T follicular helper cell (primary cell): ENCODE measurements at places on chromosomes 7 and 10.

GRCh38 chr10:63964406-63964805 is 443.2 kb downstream of the REEP3 start:
- no peak for DNase-seq

DNA sequence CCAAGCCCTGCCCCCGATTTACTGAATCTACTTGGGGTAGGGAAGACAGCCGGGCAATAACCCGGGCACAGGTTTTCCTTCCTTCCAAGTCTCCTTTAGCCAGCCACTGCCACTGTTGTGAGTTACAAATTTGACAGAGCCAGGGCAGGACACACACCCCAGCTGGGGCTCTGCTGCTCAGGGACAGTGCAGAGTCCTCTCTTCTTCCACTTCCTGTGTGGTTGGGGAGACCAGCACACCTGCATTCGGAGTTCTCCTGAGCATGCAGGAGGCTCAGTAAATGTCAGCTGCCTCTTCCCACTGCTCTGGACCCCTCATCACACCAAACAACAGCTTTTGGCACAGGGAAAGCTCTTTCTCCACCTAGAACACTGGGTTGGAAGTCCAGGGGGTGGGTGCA is 21.3 kb downstream of the CHST15 start:
- no peak for DNase-seq

GRCh38 chr10:4196183-4196582 is 411.2 kb upstream of the KLF6 start:
- DNase-seq, result no peak

DNA sequence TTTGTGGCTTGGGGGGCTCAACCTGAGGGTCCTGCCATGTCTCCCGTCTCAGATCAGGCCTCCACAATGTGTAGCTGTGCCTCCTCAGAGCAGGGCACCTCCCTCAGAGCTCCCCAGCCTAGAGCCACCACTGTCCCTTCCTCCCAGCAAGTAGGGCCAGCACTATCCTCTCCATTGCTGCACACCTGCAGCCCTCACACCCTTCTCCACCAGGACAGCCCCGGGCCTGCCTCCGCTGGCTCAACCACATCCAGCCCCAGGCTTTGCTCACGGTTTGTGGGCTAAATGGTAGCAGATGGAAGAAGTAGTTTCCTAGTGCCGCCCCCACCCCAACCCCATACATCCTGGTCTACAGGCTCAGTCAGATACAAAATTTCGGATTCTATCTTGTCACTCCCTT is 10.1 kb downstream of the NFKB2 start:
- no peak for DNase-seq

- no peak for DNase-seq
Measured at GRCh38 chr7:49333180-49333881, 409.0 kb downstream of the CDC14C start.

- no peak for DNase-seq
Measured at GRCh38 chr10:68211669-68212068, 20.2 kb downstream of the ATOH7 start.

DNA sequence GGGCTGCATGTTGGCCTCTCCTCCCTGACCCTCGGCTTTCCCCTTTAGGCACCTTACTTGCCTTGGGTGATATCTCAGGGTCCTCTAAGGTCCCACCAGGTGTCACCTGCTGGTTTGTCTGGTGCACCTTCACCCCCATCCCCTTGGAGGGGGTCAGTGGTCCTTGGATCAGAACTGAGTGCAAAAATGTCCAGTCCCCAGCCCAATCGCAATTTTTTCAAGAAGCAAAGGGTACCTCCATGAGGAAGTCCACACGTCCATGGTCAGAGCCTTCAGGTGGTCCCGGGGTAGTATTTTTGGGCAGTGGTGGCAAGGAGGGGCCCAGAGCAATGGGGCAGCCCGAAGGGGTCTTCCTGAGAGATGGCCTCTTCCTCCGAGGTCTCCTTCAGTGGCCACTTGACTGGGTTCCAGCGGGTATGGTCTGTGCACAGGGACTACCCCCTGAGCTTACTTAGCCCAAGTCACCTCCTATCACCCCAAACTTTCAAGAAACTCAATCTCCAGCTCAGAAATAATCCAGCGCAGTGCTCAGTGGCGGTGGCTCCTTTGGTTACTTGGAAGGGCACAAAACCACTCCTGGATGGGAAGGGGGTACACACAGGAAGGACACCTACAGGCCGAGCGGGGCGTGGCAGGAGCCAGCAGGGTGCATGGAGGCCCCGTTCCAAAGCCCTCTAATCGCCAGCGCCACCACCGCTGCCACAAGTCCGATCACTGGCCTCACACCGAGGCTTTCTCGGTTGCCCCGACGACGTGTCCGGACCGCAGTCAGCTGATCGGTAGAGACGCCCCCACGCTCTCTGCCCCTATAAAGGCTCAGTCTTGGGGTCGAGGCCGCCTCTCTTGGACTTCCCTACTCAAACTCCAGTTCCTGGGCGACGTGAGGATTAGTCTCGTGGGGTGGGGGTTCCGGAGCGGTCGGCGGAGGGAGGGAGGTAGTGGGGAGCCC is 4.5 kb downstream of the SAP25 start:
- peak; percentile 33 for DNase-seq

- DNase-seq, result no peak
Measured at GRCh38 chr7:77570330-77571011, 33.4 kb downstream of the PTPN12 start.

DNA sequence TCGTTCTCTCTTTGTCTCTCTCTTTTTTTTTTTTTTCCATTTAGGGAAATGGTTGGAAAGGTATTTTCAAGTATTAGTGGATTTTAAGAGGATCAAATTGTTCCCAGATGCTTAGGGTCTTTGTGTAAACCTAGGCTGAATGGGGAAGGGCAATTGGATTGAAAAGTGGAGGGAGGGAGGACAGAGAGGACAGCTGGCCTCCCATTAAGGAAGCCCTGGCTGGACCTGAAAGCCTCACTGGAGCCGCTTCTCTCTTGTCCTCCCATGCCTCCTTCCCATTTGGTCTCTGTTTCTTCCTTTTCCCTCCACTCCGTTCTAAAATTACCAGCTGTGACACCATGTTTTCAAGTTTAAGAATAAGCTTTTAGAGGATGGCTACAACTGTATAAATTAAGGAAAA is 104.1 kb downstream of the TACC2 start:
- DNase-seq, result no peak

DNA sequence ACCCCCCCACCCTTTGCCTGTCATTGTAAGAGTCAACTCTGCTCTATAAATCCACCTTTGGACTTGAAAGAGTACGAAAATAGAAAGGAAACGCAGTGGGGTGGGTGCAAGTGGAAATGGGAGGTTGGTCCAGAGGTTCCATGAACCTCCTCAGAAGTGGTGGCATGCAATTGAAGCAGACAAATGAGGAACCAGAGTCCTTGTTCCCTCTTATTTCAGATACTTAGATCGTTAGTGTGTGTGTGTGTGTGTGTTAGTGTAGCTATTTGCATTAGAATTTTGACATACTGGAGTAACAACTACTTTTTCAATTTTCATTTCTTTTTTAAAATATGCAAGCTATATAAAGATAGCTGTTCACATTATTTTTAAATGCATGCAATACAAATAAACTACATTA is 18.1 kb upstream of the TFAM start:
- DNase-seq, result no peak

DNA sequence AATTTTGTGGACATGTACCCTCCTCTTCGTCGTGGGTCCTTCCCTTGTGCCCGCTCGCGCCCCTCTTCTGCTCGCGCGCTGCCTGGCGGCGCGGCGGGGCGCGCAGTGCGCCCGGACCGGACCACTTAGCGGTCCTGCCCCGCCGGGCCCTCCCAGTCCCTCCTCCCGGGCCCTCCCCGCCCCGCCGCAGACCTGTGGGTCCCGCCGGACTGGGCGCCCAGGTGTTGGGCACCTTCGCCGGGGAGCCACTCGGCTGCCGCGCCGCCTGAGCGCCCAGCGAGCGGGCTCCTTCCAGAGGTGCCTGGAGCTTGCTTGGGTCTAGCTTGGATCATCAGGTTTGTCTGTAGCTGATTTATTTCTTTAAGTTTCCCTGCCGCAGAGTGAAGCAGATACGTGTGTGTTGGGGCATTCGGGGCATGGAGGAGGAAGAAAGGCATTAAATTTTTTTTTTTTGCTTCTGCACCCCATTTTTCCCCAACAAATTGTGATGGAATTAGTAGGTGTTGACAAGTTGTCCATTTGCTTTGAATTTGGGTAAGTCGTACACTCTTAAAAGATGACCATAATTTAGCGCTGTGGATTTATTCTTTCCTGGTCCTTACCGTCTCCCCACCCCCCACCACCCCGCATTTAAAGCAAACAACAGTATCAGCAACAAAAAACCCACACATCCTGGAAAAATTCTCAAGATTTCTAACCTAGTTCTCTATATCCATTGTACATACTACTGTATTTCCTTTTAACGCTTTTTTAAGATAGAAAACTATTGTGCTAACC is 905 bp downstream of the C1GALT1 start:
- DNase-seq, result peak; percentile 19

DNA sequence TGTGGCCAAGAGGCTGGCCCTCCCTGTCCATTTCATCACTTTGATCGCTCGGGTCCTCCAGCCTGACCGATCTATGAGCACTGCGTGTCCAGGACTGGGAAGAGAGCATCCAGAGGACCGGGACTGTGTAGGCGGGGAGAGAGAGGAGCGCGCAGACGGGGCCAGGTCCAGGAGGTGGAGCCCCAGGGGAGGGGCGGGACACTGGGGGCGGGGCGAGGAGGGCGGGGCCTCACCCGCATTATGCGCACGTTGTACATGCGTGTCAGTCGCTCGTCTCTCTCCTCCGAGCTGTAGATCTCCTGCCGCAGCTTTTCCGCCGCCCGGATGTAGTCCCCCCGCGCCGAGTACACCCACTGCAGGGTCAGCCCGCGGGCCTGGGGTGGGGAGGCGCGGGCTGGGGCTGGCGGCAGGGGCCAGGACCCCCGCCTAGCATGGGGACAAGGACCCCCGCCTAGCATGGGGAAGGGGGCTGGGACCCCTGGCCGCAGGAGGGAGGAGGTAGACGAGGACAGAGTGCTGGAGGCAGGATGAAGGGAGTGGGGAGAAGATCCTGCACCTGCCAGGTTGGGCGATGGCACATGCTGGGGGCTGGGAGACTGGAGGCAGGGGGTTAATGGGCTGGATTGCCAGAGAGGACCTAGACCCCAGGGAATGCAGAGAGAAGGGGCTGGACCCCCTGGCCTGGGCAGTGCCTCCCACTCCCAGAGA is 14.3 kb downstream of the MOSPD3 start:
- DNase-seq, result peak; percentile 86

- DNase-seq, result no peak
Measured at GRCh38 chr10:133453516-133454203, at the start of gene SCART1. Gene SCART1 (plus strand): TSS chr10:133453945. CDS start chr10:133453998, 53 bp downstream.

DNA sequence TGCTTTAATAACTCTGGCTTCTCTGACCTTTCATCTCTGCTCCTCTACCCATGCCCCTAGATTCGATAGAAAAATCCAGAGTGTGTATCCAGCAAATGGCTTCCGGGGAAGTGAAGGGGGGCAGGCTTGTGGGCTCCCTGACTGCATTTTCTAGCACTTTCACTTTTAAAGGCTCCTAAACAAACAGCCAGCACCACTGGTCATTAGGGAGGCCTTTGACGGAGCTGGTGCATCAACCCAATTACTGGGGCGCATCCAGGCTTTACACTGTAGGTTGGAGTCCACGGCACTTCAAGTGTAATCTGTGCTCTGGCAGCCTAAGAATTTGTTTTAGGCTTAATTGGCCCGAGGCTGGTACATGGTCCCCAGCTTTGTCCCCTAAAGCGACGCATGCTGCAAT is 291.9 kb downstream of the GFRA1 start:
- no peak for DNase-seq

DNA sequence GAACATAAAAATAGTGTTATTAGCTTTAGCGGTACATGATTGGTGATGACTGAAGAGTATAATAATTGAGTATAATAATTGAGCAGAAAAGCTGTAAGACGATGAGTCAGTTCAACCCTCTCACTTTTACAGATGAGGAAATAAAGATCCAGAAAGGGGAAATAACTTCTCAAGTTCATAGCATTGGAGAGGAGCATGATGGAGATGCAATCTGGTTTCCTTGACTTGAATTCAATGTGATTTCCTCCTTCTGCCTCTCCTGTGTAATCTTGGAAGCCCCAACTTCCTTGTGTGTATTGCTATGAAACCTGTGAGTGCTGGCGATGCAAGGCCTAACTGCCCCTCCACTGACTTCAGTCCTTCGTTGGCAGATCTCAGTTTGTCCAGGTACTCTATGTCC is 265.1 kb downstream of the LRMDA start:
- no peak for DNase-seq

GRCh38 chr7:34320412-34320811 is 337.6 kb upstream of the NPSR1 start:
- DNase-seq, result no peak

GRCh38 chr7:36048902-36049240 is 104.2 kb upstream of the EEPD1 start:
- no peak for DNase-seq

GRCh38 chr7:100157069-100157333 is 1.5 kb downstream of the TRAPPC14 start:
- no peak for DNase-seq

DNA sequence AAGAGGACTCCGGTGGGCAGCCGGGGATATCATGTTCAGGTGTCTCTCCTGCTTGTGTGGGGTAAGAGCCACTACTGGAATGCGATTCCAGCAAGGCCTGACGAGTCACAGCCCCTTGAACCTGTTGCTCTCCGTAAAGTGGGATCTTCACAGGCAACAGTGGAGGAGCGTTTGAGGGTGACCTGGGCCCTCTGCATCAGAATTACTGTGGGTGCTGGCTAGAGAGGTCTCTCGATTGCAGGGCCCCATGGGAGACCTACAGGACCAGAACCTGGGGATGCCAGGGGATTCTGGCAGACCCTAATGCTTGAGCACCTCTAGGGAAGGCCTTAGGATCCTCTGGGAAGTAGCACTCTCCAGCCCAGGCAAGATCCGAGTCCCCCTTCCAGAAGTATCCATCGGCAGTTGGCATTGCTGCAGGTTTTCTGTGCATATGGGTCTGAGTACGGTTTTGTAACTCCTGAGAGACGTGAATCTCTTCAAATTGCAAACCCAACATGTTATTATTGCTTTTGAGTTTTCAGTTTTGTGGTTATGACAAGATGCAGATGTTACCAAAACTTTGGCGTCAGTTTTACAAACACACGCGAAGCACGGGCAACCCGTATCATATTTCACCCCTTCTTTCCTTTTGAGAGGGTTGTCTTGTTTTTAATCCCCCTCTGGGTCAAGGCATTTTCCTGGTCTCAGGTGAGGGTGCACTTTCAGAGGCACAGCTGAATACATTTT is 4.6 kb downstream of the MGMT start:
- no peak for DNase-seq

- DNase-seq, result no peak
Measured at GRCh38 chr10:48649349-48649944, 35.2 kb upstream of the WDFY4 start.

GRCh38 chr10:4407783-4408182 is 418.2 kb upstream of the AKR1E2 start:
- DNase-seq, result no peak
